ENCODE measurements at places on chromosomes 7 and 10. TPM values are rescaled to one million over a fixed set of nuclear protein-coding genes. Genes with fewer than 3 reads are reported as not detected.

DNA sequence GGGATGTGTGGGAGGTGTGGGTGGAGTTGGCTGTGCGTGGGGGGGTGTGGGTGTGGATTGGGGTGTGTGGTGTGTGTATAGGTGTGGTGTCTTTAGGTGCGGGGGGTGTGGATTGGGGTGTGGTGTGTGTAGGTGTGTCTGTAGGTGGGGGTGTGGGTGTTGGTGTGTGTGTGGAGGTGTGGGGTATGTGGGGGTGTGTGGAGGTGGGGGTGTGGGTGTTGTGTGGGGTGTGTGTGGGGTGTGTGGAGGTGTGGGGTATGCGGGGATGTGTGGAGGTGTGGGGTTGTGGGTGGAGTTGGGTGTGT lies 33.9 kb downstream of the SPDYE17 start:
- DNase-seq, result no peak

GRCh38 chr10:88110355-88110754 lies 246.9 kb downstream of the PTEN start:
- DNase-seq, result peak; percentile 84

- peak; percentile 59 for DNase-seq
Observed at GRCh38 chr10:74290708-74291107, 139.7 kb downstream of the ADK start.

GDF10 gene
- total RNA-seq, result not detected

SYT15B gene
- total RNA-seq, result not detected

DRGX gene
- not detected for total RNA-seq

PVRIG gene
- total RNA-seq, result not detected

DNA sequence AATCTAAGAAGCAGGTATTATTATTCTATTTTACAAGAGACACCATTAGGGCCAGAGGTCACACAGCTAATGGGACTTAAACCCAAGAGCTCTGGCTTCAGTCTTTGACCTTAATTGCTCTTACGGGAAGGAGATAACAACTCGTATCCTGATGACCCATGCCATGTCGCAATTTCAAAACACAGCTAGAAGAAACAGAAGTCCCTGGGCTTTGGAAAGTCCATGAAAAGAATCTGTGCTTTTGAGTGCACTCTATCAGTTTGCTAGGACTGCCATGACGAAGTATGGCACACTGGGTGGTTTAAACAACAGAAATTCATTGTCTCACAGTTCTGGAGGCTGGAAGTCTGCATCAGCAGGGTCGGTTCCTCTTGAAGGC lies 247.8 kb upstream of the AOAH start:
- DNase-seq, result no peak

MOGAT3 gene
- total RNA-seq, result not detected

GRCh38 chr7:138569418-138569817 lies 109.4 kb downstream of the TRIM24 start:
- DNase-seq, result no peak

GRCh38 chr10:96025566-96025965 lies 17.8 kb upstream of the CCNJ start:
- peak; percentile 24 for DNase-seq

DNA sequence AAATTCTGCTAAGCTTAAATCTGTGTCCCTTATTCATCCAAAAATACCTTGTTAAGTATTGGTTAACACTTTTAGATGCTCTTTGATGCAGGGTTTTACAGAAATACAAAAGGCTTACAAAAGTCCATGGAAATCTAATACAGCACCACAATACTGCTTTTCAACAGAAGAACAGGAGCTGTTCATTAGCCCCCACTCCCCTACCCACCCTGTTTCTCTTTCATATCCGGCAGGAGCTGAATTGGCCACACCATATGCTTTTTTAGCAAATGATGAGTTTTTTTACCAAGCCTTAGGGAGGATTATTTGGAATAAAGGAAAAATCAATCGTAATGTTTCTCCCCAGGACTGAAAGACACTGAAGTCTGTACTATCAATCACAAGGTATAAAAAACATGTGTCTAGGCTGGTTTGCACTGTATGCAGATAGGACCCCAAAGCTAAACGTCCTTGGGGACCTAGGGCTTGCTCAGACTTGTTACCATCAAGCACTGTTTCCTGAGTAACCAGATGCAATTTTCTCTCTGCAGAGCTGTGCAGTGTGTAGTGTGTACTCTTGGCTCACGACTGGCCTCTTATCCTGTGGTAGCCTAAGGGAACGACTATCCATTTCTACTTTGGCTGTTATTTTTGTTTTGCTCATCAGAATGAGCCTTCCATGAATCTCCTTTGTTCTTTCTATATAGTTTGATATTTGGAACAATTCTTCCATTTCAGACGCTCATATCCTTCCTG lies 143.3 kb upstream of the LRGUK start:
- no peak for DNase-seq

GSTO2 gene
- 2.3 TPM for total RNA-seq

DNA sequence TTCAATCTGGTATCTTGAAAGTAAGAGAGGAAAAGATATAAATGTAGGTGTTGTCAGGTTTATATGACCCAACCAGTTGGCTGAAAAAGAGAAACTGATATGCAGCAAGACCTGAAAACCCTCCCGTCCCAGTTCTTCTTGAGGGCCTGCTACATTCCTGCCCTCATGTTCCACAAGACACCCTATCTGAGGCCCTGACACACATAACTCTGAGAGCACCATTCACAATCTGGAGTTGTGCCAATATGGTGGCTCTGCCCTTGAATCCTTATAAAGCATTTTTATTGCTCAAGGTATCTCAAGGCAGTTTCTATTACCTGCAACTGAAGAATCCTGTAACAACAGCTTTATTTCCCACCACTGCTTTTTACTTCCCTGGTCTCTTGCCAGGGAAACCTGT lies 17.0 kb downstream of the XPNPEP1 start:
- no peak for DNase-seq

ZNF239 gene
- total RNA-seq, result 2.2 TPM

CHN2 gene
- 0.20 TPM for total RNA-seq

KCNIP2 gene
- total RNA-seq, result 0.12 TPM

DNA sequence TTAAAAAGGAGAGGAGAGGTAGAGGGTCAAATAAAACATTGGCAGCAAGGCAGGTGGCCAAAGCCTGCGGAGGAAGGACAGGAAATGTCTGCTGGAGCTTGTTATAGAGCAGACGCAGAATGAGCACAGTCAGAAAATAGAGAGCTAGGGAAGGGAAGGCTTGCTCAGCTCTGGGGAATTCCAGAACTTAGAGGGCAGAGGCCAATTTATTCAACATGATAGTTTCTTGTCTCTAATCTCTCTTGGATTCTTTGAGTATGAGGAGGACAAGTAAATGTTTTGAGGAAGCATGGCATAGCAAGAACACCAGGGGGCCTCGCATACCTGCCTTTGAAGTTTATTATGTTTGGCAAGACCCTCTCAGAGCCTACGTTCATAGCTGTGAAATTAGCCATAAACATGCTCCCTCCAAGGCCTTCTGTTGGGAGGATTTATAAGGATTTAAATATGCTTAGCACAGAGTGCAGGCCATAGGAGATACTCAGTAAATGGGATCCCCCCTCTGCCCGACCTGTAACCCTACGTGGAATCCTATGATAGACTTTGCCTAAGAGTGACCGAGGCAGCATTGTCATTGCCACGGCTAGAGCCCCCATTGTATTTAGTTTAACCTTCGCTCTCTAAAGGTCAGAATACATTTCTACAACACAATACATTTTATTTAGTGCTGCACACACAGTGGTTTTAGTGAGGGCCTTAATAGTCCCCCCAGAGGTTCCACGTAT lies 293.9 kb downstream of the CCDC3 start:
- peak; percentile 65 for DNase-seq

CLCN1 gene
- not detected for total RNA-seq
